MM.1S (cell line): ENCODE measurements at places on chromosomes 2 and 18.

DNA sequence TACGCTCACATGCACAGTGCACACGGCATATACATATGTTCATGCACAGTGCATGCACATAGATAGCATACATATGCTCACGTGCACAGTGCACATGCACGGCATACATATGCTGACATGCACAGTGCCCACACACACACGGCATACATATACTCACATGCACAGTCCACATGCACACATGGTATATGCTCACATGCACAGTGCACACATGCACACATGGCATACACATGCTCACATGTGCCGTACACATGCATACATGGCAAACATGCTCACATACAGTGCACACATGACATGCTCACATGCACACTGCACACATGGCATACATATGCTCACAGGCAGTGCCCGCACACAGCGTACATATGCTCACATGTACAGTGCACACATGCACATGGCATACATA, 97.7 kb upstream of the CTDP1 start:
- H3K27ac ChIP-seq, result no peak overlapping the region
- H3K4me1 ChIP-seq, result no peaks in the 10 kb centered on the region
- no peak for DNase-seq
- no peaks in the 10 kb centered on the region for H3K36me3 ChIP-seq

DNA sequence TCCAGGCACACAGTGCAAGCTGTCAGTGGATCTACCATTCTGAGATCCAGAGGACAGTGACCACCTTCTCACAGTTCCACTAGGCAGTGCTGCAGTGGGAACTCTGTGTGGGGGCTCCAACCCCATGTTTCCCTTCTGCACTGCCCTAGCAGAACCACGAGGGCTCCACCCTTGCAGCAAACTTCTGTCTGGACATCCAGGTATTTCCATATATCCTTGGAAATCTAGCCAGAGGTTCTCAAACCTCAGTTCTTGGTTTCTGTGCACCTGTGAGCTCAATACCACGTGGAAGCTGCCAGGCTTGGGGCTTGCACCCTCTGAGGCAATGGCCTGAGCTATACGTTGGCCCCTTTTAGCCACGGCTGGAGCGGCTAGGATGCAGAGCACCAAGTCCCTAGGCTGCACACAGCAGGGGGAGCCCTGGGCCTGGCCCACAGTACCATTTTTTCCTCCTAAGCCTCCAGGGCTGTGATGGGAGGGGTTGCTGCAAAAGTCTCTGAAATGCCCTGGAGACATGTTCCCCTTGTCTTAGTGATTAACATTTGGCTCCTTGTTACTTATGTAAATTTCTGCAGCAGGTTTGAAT, 77.5 kb downstream of the MAP4K3 start:
- no peak for DNase-seq
- H3K27ac ChIP-seq, result no peak overlapping the region
- peaks cover 4% of the 10 kb centered on the region; the same call in 1 of the 2 replicates for H3K36me3 ChIP-seq
- no peaks in the 10 kb centered on the region for H3K4me1 ChIP-seq

- no peak overlapping the region for H3K27ac ChIP-seq
- H3K36me3 ChIP-seq, result no peaks in the 10 kb centered on the region
- no peaks in the 10 kb centered on the region for H3K27me3 ChIP-seq
- no peak for DNase-seq
- H3K4me3 ChIP-seq, result no peak overlapping the region
These were observed 29.6 kb downstream of the ARHGAP25 start for GRCh38 chr2:68764041-68764805.

GRCh38 chr2:112879491-112880041, 31.4 kb upstream of the IL37 start:
- no peaks in the 10 kb centered on the region for H3K36me3 ChIP-seq
- H3K27ac ChIP-seq, result no peak overlapping the region
- peaks cover 1% of the 10 kb centered on the region for H3K4me1 ChIP-seq
- DNase-seq, result no peak

DNA sequence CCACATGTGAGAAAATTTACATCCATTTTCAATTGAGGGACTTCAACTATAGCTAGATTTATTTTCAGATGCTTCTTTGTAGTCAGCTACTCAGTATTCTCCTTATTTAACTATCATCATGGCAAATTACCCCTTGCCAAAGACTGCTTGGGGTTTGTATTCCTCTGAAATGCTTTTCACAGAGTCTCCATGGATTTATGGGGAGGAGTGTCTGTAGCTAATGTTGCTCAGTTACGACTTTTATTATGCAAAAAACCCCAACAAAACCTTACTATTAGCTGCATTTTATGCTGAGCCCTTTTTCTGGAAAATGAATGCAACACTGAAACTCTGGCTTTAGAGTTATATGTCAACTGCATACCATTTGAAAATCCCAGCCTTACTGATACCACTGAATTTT, 78.6 kb downstream of the RFTN2 start:
- H3K27ac ChIP-seq, result no peak overlapping the region
- H3K27me3 ChIP-seq, result no peaks in the 10 kb centered on the region
- DNase-seq, result no peak
- H3K4me3 ChIP-seq, result no peak overlapping the region
